Stimulated activated CD8-positive, alpha-beta memory T cell treated with anti-CD3 and anti-CD28 coated beads, Interleukin-4, amount 100 ng/mL, for 1 hour (primary cell): ENCODE measurements at places on chromosomes 3 and 15.

GRCh38 chr15:40155270-40155910 is 5.5 kb upstream of the BUB1B start:
- DNase-seq: no peak

- DNase-seq: no peak
Observed at GRCh38 chr3:189229196-189229828, 57.5 kb downstream of the TPRG1 start.

- no peak for DNase-seq
Observed at GRCh38 chr3:193996641-193997089, 139.3 kb upstream of the HES1 start.

- DNase-seq: no peak
Observed at GRCh38 chr15:74337607-74338211, 29.7 kb downstream of the CYP11A1 start.

GRCh38 chr3:12894629-12895028 is 53.3 kb upstream of the RPL32 start:
- no peak for DNase-seq

DNA sequence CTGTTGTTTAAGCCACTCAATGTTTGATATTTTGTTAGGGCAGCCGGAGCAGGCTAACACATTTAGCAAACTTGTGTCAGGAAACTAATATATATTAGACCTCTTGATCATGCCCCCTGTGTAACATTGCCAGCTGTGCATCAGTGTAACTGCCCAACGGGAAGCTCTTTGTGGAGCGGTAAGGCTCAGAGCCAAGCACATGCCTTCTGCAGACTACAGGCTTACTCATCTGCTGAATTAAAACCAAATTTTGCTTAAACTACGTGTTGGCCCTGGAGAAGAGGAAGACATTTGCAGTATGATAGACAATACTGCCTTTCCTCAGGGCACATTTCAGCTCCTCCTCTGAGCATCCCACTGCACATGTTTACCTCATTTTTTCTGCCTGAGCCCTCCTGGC is 50.5 kb upstream of the KCNMB2 start:
- DNase-seq: no peak

GRCh38 chr3:43923104-43923882 is 232.6 kb downstream of the ABHD5 start:
- DNase-seq: no peak

- DNase-seq: no peak
Observed at GRCh38 chr15:29242456-29243242, 27.0 kb downstream of the NSMCE3 start.

DNA sequence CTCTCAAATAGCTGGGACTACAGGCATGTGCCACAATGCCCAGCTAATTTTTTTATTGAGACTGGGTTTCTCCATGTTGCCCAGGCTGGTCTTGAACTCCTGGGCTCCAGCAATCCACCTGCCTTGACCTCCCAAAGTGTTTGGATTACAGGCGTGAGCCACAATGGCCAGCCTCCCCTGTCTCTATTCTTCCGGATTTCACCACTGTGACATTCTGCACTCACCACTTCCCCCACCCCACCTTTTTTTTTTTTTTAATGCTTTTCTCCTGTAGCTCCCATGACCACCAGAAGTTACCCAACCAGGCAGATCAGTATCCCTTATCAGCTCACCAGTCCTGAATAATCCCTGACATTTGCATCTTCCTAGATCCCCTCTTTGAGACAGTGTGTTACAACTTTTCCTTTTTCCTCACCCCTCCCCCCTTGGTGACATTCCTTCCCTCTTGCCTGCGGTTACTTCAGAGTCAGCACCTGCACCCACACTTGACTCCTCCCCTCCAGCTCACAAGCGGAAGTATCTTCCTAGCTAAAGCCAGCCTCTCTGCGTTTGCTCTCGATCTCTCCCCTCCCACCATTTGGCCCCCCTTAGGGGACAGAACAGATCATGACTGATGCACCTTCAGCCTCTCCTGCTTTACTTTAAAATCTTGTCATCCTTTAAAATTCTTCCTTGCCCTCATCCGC is 13.5 kb upstream of the ZNF592 start:
- DNase-seq: no peak

GRCh38 chr15:47405365-47406162 is 311.7 kb upstream of the SEMA6D start:
- DNase-seq: no peak

GRCh38 chr3:42800251-42800650 is 4.0 kb downstream of the HIGD1A start:
- no peak for DNase-seq

DNA sequence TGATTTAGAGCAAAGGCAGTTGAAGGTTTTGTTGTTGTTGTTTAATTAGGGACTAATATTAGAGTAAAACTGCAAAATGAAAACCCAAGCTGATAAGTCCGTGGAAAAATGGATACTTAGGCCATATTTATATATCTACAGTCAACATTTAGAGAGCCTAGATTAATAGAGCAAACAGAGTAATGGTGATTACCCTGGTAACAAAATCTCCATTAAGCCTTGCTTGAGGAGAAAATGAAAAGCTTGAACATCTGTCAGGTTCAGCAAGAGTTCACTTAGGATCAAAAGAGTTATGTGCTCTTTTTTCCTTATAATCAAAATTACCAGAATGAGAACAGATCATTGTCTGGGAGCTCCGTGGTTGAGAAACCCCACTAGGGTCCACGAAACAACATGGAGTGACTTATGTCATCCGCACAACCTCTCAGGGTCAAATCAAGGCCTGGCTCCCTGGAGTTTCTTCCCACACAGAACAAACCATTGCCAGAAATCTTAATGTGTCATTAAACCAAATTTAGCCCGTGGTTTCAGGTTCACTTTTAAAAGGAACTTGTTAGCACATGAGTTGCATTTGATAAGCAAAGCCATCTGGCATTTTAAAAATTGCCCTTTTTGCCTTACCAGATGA is 381.2 kb downstream of the GABRB3 start:
- no peak for DNase-seq

- no peak for DNase-seq
Observed at GRCh38 chr15:38438031-38438986, 15.6 kb upstream of the FAM98B start.

DNA sequence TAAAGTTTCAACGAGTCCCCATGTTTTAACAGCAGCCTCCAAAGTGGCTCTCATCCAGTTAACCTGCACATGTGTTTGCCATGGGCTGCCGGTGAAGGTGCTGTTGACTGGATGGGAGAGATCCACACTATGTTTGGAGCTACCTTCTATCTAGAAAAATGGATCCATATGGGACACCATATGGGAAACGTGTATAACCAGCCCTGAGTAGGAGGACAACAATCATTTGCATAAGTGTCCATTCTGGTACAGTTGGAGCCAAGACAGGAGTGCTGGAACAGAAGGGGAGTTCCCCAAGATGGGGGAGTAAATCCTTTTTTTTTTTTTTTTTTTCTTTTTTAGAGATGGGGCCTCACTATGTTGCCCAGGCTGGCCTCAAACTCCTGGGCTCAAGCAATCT is 36.6 kb downstream of the MKRN2 start:
- DNase-seq: no peak

DNA sequence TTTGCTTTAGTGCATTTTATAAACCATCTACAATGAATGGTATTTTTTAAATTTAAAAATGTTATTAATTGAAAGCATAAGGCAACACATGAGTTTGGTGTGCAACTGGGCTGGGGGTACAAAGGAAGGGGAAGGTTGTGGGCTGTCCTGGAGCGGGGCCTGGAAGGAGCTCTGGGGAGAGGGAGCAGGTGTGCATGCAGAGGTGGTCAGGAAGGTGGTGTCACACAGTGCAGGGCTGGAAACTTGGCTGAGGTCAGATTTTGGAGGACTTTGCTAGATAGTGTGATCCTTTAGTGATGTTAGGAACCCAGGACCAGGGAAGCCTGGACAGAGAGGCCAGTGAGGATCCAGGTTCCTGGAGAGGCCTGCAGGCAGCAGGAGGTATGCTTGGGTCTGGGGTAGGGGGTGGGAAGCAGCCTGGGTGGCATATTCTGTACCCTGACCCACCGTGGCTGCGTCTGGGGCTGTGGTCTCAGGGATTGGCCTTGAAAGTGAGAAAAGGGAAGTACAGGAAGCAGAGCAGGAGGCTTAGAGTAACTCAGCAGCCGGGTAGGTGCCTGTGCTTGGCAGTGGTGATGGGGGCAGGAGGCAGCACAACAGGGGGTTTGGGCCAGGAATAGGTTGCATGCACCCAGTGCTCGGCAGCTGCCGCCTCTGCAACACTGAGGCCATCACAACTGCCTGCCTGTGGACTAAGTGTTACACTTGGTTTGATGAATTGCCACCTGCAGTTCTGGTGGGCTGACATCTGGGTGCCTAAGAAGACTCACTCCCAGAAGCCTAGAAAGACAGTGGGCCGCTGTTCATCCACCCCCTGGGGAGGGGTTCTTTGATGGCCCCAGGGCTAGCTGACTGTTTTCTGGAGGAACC is 33.0 kb downstream of the KY start:
- no peak for DNase-seq

GRCh38 chr3:50341537-50341936 is 901 bp upstream of the RASSF1 start:
- DNase-seq: no peak

DNA sequence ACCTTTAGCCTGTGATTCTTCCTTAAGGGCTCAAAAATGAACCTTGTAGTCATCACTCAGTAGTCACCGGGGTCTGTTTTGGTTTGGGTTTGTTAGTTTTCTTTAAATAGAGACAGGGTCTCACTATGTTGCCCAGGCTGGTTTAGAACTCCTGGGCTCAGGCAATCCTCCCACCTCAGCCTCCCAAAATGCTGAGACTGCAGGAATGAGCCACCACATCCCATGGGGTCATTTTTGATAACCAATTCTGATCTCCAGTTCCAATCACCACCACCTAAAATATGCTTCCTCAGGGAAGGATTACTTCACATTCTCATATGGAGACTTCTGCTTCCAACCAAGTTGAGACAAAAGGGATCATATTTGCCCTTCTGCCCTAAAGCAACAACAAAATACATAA is 22.1 kb downstream of the ATP13A3 start:
- no peak for DNase-seq

DNA sequence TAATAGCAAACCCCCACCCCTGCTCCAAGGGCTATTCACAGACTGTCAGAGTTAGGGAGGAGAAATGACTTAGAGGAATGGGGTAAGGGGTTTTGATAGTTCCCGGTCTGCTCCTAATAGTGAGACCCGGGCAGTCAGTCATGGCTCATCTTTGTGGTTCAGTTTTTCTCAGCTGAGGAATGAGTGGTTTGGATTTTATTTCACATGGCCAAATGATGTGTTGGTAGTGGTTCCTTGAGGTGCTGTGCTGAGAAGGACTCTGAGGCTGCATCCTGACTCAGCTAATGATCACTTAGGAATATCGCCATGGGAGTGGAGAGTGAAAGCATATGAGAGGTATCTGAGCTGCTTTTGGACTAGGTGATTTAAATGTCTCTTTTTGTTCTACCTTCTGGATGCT is 80.2 kb downstream of the LPP start:
- no peak for DNase-seq

- DNase-seq: no peak
Observed at GRCh38 chr3:137988982-137989381, 21.0 kb upstream of the CLDN18 start.

DNA sequence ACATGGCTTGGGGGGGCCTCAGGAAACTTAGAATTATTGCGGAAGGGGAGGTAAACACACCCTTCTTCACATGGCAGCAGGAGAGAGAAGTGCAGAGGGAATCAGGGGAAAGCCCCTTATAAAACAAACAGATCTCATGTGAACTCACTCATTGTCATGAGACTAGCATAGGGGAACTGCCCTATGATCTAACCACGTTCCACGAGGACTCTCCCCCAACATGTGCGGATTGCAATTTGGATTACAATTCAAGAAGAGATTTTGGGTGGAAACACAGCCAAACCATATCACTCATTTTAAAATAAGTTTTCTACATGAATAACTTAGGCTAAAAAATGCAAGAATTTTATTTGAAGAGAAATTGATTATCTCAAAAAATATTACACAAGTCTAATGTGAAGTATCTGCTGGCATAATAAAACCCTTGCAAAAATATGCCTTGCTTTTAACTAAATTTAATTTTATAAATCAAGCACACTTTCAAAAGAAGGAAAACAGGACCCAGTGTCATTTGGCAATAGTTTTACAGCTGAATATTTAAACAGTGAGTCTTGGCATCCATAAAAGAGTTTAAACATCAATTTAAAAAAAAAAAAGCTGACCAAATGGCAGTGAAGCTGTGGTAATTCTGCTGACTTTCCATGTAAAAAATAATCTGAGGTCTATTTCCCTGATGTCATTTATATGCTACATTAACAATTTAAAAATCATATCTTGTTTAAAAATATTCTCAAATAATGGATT is 1057.2 kb downstream of the NAALADL2 start:
- DNase-seq: no peak

DNA sequence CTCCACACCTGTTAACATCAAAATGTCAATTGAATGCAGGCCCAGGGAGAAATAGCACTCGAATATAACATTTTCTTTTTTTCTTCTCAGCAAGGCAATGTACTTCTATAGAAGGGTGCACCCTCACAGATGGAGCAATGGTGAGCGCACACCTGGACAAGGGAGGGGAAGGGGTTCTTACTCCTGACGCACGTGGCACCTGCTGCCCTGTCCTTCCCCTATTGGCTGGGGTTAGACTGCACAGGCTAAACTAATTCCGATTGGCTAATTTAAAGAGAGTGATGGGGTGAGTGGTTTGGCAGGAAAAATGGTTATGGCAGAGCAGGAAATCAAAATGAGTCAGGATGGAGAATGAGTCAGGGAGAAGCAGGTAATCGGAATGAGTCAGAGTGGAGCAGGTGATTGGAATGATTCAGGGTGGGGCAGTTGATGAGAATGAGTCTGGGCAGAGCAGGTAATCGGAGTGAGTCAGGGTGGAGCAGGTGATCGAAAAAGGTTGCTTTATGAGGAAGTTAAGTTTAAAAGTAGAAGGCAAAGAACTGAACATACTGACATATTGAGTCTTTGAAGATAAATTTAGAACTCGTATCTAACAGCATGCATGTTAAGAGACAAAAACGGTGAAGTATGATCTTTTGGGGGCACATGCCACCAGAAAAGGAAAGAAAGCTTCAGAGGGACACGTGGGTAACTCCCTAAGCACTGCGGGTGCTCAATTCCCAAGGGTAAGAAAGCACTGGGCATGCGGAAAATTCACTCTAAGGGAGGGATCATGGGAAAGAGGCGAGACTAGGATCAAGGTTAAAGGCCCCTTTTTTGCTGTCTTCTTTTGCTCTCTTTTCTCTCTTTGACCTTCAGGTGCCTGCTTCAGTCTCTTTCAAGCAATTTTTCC is 72.9 kb upstream of the GALNT15 start:
- no peak for DNase-seq

DNA sequence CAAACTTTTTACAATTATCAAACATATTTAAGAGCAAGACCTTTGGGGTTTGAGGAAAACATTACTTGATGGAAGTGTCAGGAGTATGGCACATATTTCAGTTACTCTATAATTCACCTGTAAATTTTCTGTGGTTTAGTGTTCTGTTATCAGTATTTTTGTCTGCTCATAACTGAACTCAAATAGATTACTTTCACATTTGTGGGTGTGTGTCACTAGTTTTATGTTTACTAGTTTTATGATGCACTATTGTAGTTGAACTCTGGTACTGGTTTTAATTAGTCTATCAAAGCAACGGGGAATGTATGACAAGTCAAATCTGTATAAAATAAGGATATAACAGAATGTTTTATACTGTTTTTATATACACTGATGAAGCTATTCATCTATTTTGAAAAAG is 27.2 kb downstream of the OXSM start:
- DNase-seq: no peak
